Right atrium auricular region (tissue), 2 donors: ENCODE measurements at places on chromosomes 7 and 10. TPM values are rescaled to one million over a fixed set of nuclear protein-coding genes. Genes with fewer than 3 reads are reported as not detected.

GRCh38 chr7:141709318-141709717, 1.2 kb downstream of the WEE2 start:
- no peak for DNase-seq

GRCh38 chr7:96501318-96501717, 179.4 kb upstream of the SLC25A13 start:
- no peak for DNase-seq

GRCh38 chr10:81848514-81848913, 26.5 kb upstream of the NRG3 start:
- no peak for DNase-seq

DNA sequence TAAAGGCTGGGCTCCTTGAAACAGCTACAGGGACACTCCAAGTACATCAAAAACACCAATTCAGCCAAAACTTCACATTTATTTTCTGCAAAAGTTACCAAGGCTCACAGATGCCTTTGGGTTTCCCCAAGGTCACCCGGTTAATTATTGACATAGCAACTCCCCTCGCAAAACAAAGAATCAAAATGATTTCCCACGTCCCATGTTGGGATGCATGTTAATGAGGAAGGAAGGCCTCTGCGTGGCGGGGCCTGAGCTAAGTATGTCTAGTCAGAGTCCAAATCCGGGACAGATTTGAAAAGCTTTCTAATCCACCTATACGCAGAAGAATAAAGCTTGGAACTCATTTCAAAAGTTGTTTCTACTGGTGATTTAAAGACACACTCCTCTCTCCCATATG, 535 bp upstream of the TMEM72 start:
- no peak for DNase-seq

DNA sequence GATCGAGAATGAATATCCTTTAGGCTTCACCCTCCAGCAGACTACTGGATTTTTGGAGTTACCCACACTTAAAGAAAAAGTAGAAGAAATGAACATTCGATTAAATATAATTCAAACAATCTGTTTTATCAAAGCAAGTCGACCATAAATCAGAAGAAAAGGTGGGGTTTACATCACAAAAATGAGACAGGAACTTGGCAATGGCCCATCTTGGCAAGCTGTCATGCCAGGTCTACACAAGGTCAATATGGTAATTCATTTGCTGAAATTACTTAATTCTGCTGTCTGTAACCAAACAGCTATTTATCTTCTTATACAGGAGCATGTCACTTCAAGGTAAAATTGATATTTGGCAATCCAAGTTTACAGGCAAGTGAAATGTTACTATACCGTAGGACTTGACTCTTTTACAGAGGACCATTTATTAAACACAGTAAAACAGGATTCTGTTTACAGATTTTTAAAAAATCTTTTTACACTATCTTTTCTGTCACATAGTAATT, 640.6 kb upstream of the NRP1 start:
- DNase-seq, result no peak

NPFFR1 gene
- not detected for total RNA-seq

GIMAP4 gene
- 23.5 TPM for total RNA-seq
